ENCODE measurements at places on chromosomes 3 and 15. TPM values are rescaled to one million over a fixed set of nuclear protein-coding genes. Genes with fewer than 3 reads are reported as not detected.

The CNTN3 gene
- total RNA-seq = 7.0 TPM

The SI gene
- not detected for total RNA-seq

The SLC27A2 gene
- total RNA-seq = 0.26 TPM

The SYNPR gene
- not detected for total RNA-seq

The LSMEM2 gene
- not detected for total RNA-seq

The CHDH gene
- total RNA-seq = 0.03 TPM
